ENCODE measurements at places on chromosomes 12 and 14.

GRCh38 chr14:75070383-75070782, 942 bp downstream of the ZC2HC1C start:
- no peak for DNase-seq

- DNase-seq = peak; percentile 63
These were observed 406 bp downstream of the TMEM263 start for GRCh38 chr12:106956048-106956578.

DNA sequence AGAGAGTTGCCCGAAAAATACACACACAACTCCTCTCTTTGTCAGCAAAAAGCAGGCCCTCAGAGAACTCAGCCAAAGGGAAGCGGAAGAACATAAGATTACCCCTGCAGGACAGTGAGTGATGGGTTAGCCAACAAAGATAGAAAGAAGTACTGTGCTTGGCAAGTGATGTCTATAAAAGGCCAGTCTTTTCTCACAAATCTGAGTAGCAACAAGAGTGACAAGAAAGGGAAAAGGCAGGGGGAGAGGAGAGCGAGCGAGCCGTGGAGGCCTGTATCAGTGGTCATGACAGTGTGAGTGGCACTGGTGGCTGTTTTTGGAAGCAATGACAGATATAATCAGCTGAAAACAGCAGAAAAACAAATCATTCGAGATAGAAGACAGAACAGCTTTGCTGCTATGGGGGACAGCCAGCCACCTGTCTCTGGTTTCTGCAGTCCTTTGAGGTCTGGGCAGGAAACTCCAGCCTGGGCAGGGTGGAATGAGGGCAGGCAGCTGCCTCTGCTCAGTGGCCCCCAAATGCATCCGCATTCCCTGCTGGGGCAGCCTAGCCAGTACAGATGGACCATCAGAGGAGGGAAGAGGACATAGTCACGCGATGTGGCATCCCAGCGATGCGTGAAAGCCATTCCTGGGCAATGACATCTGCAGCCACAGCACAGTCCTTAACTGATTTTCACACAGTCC, 74.7 kb downstream of the TRIM9 start:
- DNase-seq = no peak

- DNase-seq = no peak
These were observed 4.5 kb downstream of the NOVA1 start for GRCh38 chr14:26593357-26593756.

DNA sequence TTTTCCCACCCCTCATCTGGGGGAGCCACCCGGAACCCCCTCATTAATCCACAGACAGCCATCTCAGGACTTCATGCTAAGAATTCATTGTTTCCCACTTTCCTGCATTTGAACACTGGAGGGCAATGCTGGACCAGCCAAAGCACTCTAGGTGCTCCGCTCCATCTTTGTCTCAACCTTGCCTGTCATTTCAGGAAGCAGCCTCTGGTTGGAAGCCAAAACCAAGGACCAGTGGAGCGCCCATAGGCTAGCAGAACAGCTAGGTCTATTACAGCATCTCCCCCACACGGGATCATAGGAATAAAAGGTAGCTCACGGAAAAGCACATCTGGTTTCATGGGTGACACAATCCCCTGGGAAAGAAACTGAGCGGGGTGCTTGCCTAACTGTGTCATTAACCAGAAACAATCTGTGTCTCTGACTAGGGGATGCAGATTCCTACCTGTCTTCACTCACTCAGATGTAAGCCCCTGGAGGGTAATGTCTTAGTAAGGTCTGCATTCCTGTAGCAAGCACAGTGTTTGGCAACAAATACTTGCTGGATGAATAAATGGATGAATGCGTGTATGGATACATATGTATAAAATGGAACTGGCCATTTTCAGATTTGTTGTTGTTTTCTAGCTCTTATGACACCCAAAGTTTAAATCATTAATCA, 197.0 kb downstream of the DAD1 start:
- no peak for DNase-seq
